CD14-positive monocyte (primary cell): ENCODE measurements at places on chromosomes 3 and 15. TPM values are rescaled to one million over a fixed set of nuclear protein-coding genes. Genes with fewer than 3 reads are reported as not detected.

IFT80 gene
- polyA plus RNA-seq = 1.8 and 7.7 TPM in 2 replicates

DNA sequence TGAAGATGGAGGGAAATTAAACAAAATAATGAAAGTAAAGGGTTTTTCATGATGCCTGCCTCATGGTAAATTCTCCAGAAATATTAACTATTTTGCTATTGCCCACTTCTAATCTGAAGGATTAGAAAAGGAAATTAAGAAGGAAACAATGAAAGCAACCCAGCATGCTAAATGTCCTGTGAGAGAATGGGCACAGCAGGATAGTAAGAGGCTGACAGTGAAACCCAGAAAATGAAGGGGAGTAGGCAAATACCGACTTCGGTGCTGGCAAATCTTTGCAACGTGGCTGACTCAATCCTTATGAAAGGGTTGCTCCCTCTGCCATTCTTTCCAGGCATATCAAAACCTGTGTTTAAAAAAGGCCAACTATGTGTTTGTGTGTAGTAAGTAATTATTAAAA lies 147.5 kb upstream of the SYNPR start:
- DNase-seq = no peak

DNA sequence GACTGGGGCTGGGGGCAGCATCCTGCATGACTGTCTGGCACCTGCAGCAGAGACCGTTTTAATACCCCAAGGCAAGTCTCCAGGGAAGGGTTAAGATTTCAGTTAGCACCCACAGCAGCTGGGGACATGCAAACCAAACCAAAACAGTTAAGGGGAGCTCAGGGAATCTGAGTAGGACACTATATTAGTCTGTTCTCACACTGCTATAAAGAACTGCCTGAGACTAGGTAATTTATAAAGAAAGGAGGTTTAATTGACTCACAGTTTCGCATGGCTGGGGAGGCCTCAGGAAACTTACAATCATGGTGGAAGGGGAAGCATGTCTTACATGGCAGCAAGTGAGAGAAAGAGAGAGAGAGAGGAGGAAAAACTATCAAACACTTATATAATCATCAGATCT lies 25.3 kb downstream of the GALNT15 start:
- DNase-seq = no peak

IL20RB gene
- not detected for polyA plus RNA-seq

GRCh38 chr3:13884851-13885703 lies 5.2 kb upstream of the WNT7A start:
- DNase-seq = peak; percentile 2
